ENCODE measurements at places on chromosomes 3 and 15.

GRCh38 chr15:35548435-35548834 is 2.5 kb upstream of the DPH6 start:
- no peak for DNase-seq

DNA sequence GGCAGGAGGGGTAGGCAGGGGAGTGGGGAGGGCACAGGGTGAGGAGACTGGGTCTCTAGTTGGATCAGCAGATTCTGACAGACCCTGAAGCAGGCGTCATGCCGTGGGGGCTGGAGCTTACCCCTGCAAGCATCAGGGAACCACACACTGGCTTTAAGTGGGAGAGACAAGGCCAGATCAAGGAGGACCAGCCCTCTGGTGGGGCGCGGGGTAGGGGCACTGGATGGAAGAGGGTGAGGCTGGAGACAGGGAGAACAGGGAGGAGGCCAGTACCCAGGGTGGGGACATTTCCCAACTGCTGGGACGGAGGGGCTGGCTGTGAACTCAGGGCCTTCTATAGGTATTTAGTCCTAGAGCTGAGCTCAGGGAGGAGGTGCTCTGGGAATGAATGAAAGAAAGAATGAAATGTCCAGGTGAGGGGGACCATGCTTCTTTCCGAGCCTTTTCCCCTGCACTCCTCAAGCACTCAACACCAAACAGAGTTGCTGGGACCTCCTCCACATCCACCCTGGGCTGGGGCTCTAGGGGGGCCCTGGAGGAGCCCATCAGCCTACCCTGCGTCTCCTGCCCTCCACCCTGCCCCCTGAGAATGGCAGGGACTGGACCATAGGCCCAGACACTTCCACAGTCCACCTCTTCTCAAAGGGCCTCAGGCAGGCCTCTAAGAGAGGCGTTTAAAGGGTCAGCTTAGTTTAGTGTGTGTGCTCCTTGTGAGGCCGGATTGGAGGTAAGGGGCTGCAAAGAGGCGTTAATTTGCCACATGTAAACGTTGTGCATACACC is 49.0 kb upstream of the FGD5 start:
- no peak for DNase-seq

- DNase-seq = no peak
These were observed 412 bp upstream of the CTXN2 start for GRCh38 chr15:48190932-48191573.

DNA sequence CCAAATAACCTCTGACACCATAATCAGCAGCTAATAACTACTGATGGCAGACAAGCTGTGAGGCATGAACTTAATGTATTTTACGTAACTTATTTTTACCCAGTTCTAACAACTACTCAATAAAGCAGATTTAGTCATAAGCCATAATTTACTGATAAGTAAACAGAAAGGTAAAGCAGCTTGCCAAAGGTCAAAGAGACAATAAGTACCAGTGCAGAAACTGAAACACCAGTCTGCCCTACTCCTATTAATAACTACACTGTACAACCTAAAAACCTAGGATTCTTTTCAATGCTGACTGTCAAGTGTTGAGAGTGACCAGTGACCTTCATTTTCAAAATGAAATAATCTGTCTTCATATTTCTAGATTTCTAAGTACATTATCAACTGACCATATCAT is 152.2 kb downstream of the NR2E3 start:
- DNase-seq = no peak

- no peak for DNase-seq
These were observed 204.2 kb upstream of the ICE2 start for GRCh38 chr15:60683156-60683555.
